Brain (organoid and tissue), 16 donors: ENCODE measurements at places on chromosomes 4 and X. TPM values are rescaled to one million over a fixed set of nuclear protein-coding genes. Genes with fewer than 3 reads are reported as not detected.

The SFRP2 gene
- 10.1 TPM for polyA plus RNA-seq

The BEX1 gene
- 395 TPM for polyA plus RNA-seq

The PPARGC1A gene
- polyA plus RNA-seq: 2.6 TPM

The TACR3 gene
- not detected for polyA plus RNA-seq

The NXF2 gene
- 1.0 TPM for polyA plus RNA-seq

The KCND1 gene
- 1.6 TPM for polyA plus RNA-seq

The RADX gene
- polyA plus RNA-seq: 0.95 TPM

The TMEM154 gene
- 2.9 TPM for polyA plus RNA-seq

The PDLIM3 gene
- 14.5 TPM for polyA plus RNA-seq

The CHST7 gene
- polyA plus RNA-seq: 9.9 TPM

The STARD8 gene
- polyA plus RNA-seq: 4.6 TPM

The TMPRSS11D gene
- polyA plus RNA-seq: not detected

The MSX1 gene
- polyA plus RNA-seq: 4.8 TPM

The CDKL5 gene
- 2.4 TPM for polyA plus RNA-seq

The IGSF1 gene
- 3.0 TPM for polyA plus RNA-seq

The GBA3 gene
- polyA plus RNA-seq: 0.15 TPM

The TRAM1L1 gene
- 1.6 TPM for polyA plus RNA-seq

The GPR50 gene
- not detected for polyA plus RNA-seq

The SPIN3 gene
- 5.9 TPM for polyA plus RNA-seq

The DMRTC1 gene
- polyA plus RNA-seq: 0.83 TPM

The PIN4 gene
- polyA plus RNA-seq: 26.1 TPM

The PLXNB3 gene
- 38.0 TPM for polyA plus RNA-seq

The ASB9 gene
- polyA plus RNA-seq: 2.0 TPM

The TMPRSS11A gene
- not detected for polyA plus RNA-seq

The LRP2BP gene
- 0.70 TPM for polyA plus RNA-seq

The SHISA3 gene
- 0.37 TPM for polyA plus RNA-seq

The RBM46 gene
- not detected for polyA plus RNA-seq

The PNMA6F gene
- 1.1 TPM for polyA plus RNA-seq

The CABS1 gene
- not detected for polyA plus RNA-seq

The ITM2A gene
- 52.8 TPM for polyA plus RNA-seq

The FAM184B gene
- polyA plus RNA-seq: 0.58 TPM

The REPS2 gene
- polyA plus RNA-seq: 7.7 TPM

The RGN gene
- polyA plus RNA-seq: 6.5 TPM

The GLRA2 gene
- polyA plus RNA-seq: 0.27 TPM

The AMBN gene
- polyA plus RNA-seq: not detected

The CNGA1 gene
- polyA plus RNA-seq: not detected

The GPRASP3 gene
- 5.3 TPM for polyA plus RNA-seq

The MYOZ2 gene
- polyA plus RNA-seq: 0.15 TPM

The PLP1 gene
- polyA plus RNA-seq: 1,325 TPM

The CFAP47 gene
- not detected for polyA plus RNA-seq

The TMPRSS11E gene
- polyA plus RNA-seq: not detected

The CHRNA9 gene
- not detected for polyA plus RNA-seq

The PCDH10 gene
- polyA plus RNA-seq: 9.5 TPM

The HS3ST1 gene
- 3.4 TPM for polyA plus RNA-seq

The AGA gene
- 10.4 TPM for polyA plus RNA-seq

The HMX1 gene
- polyA plus RNA-seq: not detected

The ADRA2C gene
- polyA plus RNA-seq: 2.0 TPM

The PAGE4 gene
- not detected for polyA plus RNA-seq

The ABLIM2 gene
- polyA plus RNA-seq: 33.5 TPM

The PAGE2B gene
- not detected for polyA plus RNA-seq

The TIMP1 gene
- polyA plus RNA-seq: 94.8 TPM

The MAEA gene
- polyA plus RNA-seq: 70.7 TPM

The SH3RF1 gene
- 7.1 TPM for polyA plus RNA-seq

The TENM3 gene
- polyA plus RNA-seq: 18.2 TPM

The FUNDC1 gene
- polyA plus RNA-seq: 14.1 TPM

The RENBP gene
- 16.6 TPM for polyA plus RNA-seq
